ENCODE measurements at places on chromosomes 4 and X. TPM values are rescaled to one million over a fixed set of nuclear protein-coding genes. Genes with fewer than 3 reads are reported as not detected.

- no peak for DNase-seq
These were observed 14.8 kb upstream of the BBS7 start for GRCh38 chr4:121885115-121885514.

The USP17L29 gene
- not detected for total RNA-seq

DNA sequence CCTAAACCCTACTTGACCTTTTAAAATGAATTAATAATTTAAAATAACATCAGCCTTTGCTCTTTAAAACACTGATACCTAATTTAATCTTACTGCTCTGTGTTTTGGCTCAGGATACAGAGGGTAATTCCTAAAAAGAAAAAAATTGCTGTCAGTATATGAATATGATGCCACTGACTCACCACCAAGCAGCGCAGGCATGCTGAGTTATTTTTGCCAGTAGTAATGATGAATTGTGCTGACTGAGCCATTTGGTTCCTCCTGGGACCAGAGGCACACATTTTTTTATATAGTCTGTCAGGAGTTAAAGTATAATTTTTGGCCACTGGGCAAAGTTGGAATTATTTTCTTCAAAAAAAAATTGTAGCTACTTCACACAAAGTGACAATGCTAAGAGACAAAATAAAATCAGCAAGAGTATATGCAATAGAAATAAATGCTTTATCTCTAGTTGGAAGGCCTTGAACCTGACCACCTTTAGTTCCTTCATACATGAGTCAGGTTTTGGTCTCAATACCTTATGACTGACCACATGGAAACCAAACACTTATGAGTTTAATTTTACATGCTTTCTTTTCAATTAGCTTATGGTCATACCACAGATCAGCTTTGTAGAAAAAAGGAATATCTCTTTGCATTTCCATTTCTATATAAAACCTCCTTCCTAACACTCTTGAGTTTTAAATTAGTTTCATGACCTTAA lies 115.1 kb downstream of the PPP3CA start:
- no peak for DNase-seq

- DNase-seq, result no peak
These were observed 106.0 kb upstream of the PLAC1 start for GRCh38 chrX:134764202-134764785.

GRCh38 chr4:184215709-184216328 lies 1.9 kb downstream of the ENPP6 start:
- no peak for DNase-seq

The ZNF718 gene
- 5.9 TPM for total RNA-seq

The CYSLTR1 gene
- total RNA-seq, result 0.98 TPM

GRCh38 chrX:30561191-30561590 lies 16.4 kb downstream of the TASL start:
- no peak for DNase-seq

The NSD2 gene
- 38.5 TPM for total RNA-seq

DNA sequence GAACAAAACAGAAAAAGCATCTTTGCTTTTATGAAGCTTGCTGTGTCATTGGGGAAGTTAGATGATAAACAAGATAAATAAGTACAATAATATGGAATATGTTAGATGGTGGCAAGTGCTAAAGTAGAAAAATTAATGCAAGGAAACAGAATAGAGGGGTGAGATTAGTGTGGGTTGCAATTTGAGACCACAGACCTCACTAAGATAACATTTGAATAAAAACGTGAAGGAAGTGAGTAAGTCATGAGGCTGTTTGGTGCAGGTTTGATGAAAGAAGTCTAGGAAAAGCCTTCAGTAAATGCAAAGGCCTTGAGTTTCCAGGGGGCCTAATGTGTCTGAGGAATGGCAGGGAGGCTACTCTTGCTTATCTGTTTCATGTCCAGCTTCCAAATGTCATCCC lies 102.5 kb downstream of the CFAP299 start:
- no peak for DNase-seq

DNA sequence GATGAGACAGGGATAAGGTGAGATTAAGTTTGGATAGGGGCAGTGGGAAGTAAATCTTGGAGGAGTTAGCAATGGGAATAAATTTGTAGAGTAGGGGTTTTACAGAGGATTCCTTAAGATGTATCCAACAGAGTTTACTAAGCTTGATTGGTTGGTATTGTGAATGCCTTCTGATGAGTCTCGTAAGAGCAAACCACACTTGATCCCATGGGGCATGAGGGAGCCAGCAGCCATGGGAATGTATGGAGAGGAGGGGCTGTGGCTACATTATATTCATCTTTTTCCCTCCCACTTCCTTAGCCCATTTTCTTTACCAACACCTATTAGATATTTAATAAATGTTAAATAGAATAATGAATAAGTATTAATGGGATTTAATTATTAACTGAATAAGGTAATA lies 126.6 kb upstream of the NDST3 start:
- no peak for DNase-seq

The TSPAN7 gene
- total RNA-seq, result 38.5 TPM

DNA sequence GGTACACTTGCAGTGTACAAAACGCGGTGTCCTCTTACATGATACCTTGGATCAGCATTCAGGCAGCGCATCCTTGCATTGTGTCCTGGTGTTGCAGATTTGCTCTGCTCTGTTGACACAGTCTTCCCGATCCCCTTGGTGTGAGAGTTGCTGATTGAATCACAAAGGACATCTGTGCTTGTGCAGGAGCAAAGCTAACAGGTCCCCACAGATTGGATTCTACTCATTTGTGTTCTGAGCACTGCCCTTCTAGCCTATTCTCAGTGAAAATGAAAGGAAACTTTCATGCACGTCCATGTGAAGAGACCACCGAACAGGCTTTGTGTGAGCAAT lies 171.4 kb downstream of the FRMPD4 start:
- DNase-seq, result no peak

The ANXA3 gene
- total RNA-seq, result 11.8 TPM

GRCh38 chrX:13151828-13152517 lies 107.6 kb upstream of the FAM9C start:
- DNase-seq, result no peak

The RIBC1 gene
- not detected for total RNA-seq

DNA sequence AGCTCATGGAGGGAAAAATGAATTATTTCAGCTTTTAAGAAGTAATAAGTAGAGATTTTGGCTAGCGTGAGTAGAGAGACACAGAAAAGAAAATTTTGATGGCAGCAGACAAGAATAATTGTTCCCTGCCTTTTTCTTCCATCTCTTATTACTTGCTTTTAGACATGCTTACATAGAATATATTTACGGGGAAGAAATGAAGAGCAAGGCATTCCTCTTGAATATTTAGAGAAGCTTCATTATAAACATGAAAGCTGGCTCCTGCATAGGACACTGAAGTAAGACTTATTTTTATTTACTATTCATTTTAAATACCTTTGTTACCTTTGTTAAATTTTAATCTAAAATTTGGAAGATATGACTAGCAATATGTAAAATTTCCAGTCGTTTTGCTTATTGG lies 32.2 kb downstream of the DCK start:
- no peak for DNase-seq

GRCh38 chr4:170007113-170007512 lies 19.1 kb downstream of the MFAP3L start:
- DNase-seq, result no peak

DNA sequence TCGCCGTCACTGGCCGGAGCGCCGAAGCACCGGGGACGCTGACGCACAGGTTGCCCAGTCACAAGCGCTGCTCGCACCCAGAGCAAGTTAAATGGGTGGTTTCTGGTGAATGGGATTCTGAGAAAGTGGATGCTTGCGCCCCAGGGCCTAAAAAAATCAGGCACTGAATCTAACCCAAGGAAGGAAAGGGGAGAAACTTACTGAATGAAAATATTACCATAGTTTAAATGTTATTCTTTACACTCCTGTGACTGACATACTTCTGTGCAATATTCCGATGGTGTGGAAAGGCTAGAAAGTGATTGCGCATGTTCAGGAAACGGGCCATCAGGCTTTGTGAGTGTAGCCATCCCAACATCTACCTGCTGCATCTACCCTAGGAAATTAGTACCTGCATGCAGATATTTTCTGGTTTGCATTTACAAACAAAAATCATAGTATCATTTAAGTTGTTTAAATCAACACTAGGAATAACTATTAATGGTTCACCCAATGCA lies 838 bp upstream of the ABCG2 start:
- no peak for DNase-seq

The PCDH19 gene
- 3.4 TPM for total RNA-seq

The TACR3 gene
- total RNA-seq, result not detected

The NAA11 gene
- not detected for total RNA-seq

- no peak for DNase-seq
These were observed 195.8 kb downstream of the PDGFC start for GRCh38 chr4:156775813-156776212.

The CHRDL1 gene
- 36.8 TPM for total RNA-seq

The FGFRL1 gene
- total RNA-seq, result 20.9 TPM

The PDCL2 gene
- total RNA-seq, result not detected

The DNAJB14 gene
- 24.3 TPM for total RNA-seq

- no peak for DNase-seq
These were observed 19.6 kb downstream of the ATP2B3 start for GRCh38 chrX:153537080-153537479.

GRCh38 chr4:181982856-181983255 lies 260.3 kb upstream of the TENM3 start:
- DNase-seq, result no peak

GRCh38 chrX:38841750-38842149 lies 40.5 kb downstream of the MID1IP1 start:
- no peak for DNase-seq

- DNase-seq, result no peak
These were observed 52.8 kb downstream of the P2RY10 start for GRCh38 chrX:78997870-78998558.

The KLKB1 gene
- total RNA-seq, result 0.98 TPM

DNA sequence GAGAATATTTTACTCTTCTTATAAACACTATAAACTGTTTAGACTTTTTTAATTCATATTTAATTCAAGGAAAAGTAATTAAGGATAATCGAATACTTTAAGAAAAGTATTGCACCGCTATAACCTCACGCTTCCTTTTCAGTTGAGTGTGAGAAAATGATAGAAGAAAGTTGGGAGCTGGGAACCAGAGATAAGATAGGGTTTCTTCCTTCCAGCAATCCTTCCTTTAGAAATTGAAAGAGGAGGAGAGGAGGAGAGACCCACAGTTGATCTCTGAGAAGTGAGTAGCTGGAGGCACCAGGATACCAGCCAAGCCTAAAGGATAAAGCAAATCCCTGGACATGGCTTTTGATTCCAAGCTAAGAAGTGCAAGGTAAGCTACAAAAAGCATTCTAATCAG lies 242.3 kb upstream of the NOCT start:
- no peak for DNase-seq

The METAP1 gene
- total RNA-seq, result 32.4 TPM

GRCh38 chrX:149962859-149963757 lies 24.8 kb upstream of the EOLA2 start:
- no peak for DNase-seq

The CD99 gene
- total RNA-seq, result 282 TPM

GRCh38 chr4:55158957-55159356 lies 33.6 kb upstream of the KDR start:
- DNase-seq, result no peak

DNA sequence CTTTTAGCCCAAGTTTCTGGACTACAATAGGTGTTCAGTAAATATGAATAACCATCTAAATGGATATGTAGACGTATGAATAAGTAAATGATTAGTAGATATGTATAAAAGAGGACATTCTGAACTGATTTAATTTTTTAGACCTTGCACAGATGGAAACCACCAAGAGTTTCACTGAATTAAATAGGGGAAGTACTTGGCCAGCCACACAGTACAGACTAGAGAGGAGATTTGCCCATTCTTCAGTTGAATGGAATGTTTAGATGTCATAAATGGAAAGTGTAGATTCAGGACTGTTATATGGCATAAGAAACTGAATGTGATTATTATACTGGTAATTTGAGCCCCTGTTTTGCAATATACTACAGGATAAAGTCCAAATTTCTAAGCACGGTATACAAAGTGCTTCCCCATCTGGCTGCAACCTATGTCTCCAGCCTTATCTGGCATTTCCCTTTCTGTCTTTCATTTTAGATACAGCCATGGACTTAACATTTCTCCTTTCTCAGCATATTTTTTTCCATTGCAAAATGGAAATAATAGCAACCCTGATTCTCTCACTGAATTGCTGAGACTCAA lies 137.8 kb upstream of the HS3ST1 start:
- DNase-seq, result no peak
